ENCODE measurements at places on chromosomes 12 and 14.

GRCh38 chr12:52895726-52896189 lies 9.1 kb downstream of the KRT8 start:
- DNase-seq: no peak

DNA sequence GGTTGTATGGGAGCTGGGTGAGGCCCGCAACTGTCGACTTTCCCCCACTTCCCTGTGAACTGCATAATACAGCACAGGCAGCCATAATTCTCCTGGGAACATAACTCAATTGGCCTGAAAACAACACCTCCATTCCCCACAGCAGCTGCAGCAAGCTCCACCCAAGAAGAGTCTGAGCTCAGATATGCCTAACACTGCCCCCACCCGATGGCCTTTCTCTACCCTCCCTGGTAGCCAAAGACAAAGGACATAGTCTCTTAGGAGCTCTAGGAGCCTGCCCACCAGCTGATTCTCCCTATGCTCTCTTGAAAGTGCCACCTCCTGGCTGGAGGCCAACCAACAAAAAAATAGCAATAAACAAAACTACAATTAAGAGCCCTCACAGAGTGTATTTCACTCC lies 542.7 kb upstream of the LMO3 start:
- DNase-seq: no peak

GRCh38 chr12:42125388-42125767 lies 19.3 kb downstream of the GXYLT1 start:
- DNase-seq: no peak

- no peak for DNase-seq
Measured at GRCh38 chr14:105864651-105865265, 338.4 kb downstream of the TMEM121 start.

- DNase-seq: no peak
Measured at GRCh38 chr14:46686652-46687051, 35.1 kb upstream of the RPL10L start.

DNA sequence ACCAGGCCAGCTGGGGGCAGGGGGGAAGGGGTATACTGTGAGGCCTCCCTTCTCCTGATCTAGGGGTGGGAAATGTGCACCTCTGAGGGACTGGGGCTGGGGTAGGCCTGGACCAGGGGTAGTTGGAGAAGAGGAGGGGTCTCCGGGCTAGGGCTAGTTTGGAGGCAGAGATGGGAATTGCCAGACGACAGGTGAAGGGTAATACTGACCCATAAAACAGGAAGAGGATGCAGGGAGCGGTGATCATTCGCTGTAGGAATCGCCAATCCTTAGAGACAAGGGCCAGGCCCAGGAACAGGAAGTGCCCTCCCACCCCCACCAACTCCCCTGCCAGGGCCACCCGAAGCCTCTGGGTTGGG lies 4.4 kb downstream of the SLC22A17 start:
- no peak for DNase-seq

GRCh38 chr14:76413962-76414600 lies 38.1 kb downstream of the ESRRB start:
- no peak for DNase-seq

DNA sequence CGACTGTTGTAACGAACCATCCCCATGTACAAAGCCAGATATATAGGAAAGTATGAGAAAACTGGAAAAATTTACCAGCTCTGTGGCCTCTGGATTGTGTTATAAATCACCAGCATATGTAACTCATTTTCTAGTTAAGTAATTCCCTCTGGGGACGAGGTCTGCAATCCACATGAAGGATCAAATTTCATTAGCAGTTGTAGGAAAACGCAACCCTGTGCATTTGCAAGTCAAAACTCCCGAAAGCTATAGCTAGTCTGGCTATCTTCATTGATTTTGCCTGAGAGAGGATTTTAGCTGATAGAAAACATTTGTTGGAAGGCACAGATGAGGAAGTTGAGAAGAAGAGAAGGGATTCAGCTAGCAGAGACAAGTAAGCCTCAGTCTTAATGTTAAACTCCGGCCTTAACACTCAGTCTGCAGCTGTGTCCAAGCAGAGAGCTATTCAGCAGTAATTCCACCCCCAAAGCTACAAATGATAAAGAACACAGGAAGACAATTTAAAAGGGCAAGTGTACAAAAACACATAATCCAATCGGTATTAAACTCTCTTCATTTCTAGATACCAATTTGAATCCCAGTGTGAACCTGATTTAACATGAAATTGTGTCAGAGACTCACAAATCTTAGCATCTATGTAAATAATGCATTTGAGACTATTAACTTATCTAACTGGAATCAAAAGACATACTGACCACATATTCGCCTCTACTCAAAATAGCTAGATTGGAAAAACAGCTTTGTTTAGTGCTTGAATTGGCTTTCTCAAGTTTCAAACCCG lies 54.2 kb upstream of the CERS5 start:
- peak; percentile 91 for DNase-seq

- DNase-seq: peak; percentile 20
Measured at GRCh38 chr14:53501361-53502211, 348.5 kb upstream of the DDHD1 start.

- no peak for DNase-seq
Measured at GRCh38 chr14:73645248-73645610, 443 bp downstream of the DNAL1 start.

- no peak for DNase-seq
Measured at GRCh38 chr12:103475073-103475472, 20.7 kb downstream of the C12orf42 start.

GRCh38 chr14:53304726-53305381 lies 151.7 kb upstream of the DDHD1 start:
- peak; percentile 19 for DNase-seq

- DNase-seq: no peak
Measured at GRCh38 chr12:123061441-123062205, 81.1 kb downstream of the ARL6IP4 start.

DNA sequence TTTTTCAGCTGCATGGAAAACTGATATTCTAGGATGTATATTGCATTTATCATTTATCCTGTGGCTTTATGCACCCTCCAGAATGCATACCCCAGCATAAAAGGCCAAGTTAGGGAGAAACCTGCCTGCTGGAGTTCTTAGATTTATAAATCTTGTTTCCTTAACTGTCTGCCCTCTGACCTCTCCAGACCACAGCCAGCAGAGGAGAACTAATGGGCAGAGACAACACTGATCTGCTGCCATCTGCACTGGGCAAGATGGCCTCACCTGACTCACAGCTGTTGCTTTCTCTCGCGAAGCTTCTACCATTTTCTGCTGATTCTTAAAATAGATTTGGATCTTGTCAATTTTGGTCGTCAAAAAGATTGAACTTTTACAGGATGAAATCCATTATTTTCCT lies 65.8 kb downstream of the PPP2R5C start:
- no peak for DNase-seq

DNA sequence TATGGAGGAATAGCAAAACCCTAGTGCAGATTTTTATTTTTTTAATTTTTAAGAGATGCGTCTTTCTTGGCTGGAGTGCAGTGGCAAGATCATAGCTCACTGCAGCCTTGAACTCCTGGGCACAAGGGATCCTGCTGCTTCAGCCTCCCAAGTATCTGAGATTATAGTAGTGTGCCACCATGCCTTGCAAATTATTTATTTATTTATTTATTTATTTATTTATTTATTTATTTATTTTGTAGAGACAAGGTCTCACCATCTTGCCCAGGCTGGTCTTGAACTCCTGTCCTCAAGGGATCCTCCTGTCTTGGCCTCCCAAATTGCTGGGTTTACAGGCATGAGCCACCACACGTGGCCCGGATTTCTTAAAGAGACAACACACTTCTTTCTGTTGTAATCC lies 1158.8 kb downstream of the AACS start:
- no peak for DNase-seq

DNA sequence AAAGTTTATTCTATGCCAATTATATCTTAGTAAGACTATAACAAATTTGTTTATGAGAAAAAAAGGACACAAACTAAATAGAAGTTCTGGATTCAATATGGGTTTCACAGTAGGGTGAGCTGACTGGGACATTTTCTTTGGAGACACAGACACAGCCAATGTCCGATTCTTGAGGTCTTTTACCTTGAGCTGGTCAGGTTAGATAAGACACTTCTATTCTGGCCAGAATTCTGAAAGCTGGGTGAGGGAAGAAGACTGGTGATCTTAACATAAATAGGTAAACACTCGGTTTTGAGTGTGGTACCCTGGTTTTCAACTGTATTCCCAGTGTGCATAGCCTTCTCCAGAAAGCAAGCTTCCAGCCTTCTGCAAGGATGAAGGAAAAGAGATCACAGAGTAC lies 10.0 kb downstream of the ATP2B1 start:
- no peak for DNase-seq

GRCh38 chr14:103703433-103704385 lies 11.5 kb downstream of the XRCC3 start:
- no peak for DNase-seq

DNA sequence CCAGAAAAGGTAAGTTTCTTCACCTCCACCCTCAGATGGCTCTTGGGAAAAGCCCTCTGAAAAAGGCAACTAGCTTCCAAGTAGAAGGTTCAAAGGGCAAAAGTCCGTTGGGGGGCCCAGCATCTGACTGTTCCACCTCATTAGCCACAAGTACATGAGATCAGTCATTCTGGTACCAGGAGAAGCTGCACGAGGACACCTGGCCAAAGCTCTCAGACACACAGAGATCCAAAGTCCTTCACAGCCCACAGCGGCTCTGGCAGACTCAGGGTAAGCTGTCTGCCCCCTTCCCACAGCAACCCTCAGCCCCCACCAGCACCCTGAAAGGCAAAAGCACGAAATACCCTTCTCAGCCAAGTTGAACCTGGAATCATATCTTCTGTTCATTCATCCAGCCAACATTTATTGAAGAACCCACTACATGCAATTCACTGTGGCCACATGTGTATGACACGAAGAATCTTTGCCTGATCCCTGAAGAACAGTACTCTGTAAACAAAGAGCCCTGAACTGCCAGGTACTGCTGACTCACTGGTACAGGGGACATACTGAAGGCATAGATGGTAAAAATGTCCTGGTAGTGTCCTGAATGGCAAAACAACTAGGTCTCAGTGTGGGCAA lies 19.0 kb downstream of the SLC7A7 start:
- DNase-seq: no peak

DNA sequence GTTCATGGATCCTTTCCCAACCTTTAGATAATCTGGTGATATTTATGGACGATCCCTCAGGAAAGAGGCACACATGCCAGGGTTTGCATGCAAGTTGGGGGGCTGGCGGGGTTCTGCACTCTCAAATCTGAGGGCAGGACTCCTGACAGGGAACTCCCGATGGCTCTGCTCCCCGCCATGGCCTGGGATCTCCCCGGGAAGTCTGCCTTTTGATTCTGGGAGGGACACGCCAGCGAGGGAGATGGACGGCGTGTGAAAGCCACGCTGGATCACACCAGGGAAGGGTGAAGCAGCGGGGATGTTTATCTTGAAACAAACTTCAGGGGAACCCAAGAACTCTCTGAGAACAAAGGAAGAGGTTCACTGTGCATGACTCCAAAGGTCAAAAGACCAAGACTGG lies 43.6 kb downstream of the LGMN start:
- no peak for DNase-seq

- no peak for DNase-seq
Measured at GRCh38 chr12:112979041-112979680, 842 bp downstream of the OAS2 start.
